GOT3 (cell line): ENCODE measurements at places on chromosomes 7 and 10.

DNA sequence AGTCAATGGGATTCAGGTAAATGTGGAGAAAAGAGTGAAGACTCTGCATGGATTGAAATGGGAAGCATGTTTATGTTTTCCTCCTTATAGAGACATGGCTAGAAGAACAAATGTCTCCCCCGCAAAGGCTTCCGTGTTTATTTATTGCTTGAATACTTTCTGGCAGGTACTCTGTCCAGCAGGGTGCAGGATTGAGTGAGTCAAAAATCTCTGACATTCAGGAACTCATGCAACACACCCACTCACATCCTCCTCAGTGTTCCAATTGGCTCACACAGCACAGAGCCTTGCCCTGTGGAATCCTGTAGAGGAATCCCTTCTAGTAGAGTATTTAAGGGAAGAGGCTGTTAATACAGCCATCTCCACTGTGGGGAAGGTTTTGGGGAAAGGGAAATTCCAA is 290.3 kb upstream of the VWC2 start:
- DNase-seq: no peak

DNA sequence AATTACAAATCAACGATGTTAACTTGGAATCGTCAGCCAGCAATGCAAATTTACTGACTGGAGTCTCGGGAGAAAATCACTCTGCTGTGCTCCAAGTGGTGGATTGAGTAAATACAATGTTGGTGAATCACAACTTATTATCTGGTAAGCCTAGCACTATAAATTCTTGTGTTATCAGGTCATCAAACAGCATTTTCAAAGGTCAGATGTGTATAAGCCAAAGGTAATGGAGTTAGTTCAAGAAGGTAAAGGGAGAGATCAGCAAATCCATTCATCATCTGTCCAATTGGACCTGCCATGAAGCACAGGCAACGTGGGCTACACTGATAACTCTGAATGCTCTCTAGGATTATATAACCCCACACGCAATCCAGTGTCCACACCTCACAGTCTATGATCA is 13.9 kb downstream of the CUBN start:
- DNase-seq: no peak

- DNase-seq: no peak
Observed at GRCh38 chr10:78777466-78777865, 291.3 kb upstream of the ZMIZ1 start.

GRCh38 chr10:77604063-77604462 is 33.5 kb downstream of the KCNMA1 start:
- no peak for DNase-seq

- DNase-seq: no peak
Observed at GRCh38 chr7:113404245-113404644, 285.9 kb upstream of the SMIM30 start.

DNA sequence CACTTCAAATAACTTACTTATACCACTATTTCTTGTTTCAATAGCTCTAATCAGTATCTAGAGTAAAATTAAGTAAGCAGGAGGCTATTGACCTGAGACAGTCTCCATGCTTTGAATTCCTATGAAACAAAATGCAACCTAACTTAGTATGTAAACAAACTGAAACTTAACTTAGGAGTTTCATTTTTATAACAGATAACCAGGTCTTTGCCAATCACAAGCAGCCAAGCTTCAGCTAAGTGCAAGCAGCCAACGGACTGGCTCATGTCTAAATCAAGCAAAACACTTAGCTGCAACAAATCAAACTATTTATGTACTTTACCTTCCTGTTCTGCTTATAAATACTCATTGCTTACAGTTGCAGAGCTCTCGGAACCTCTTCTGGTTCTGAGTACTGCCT is 4.4 kb upstream of the GSTK1 start:
- no peak for DNase-seq

- DNase-seq: no peak
Observed at GRCh38 chr10:71666639-71667386, 52.8 kb downstream of the C10orf105 start.

DNA sequence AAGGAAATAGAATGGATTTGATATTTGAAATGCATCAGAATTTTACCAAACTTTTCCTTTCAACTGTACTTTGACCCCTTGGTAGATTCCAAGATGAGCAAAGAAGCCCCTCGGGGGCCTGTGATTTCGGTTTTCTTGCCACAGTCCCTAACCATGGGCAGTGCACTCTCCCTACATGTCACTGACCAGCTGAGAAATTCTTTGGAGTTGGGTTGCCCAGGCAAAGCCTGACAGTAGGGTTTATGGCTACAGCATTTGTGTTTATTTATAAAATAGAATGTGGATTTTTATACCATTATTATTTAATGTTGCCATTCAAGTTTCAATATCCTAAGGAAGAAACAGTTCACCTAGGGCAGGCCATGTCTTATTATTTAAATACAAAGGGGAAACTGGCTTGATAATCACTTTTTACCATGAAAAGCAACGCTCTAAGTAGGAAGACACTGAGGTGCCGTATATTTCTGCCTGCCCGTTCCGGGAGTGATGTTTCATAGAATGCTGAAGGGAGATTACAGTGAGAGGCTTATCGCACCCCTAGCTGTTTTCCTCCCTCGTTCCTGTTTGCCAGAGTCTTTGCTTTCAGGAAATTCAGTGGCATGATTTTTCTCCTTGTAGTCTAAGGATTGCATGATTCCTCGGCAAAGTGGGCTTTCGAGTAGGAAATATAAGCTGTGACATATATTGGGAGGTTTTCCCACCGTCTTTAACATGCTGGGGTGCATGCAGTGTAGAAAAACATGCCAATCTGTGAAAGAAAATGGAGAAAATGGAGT is 35.8 kb downstream of the WIPF3 start:
- DNase-seq: no peak

DNA sequence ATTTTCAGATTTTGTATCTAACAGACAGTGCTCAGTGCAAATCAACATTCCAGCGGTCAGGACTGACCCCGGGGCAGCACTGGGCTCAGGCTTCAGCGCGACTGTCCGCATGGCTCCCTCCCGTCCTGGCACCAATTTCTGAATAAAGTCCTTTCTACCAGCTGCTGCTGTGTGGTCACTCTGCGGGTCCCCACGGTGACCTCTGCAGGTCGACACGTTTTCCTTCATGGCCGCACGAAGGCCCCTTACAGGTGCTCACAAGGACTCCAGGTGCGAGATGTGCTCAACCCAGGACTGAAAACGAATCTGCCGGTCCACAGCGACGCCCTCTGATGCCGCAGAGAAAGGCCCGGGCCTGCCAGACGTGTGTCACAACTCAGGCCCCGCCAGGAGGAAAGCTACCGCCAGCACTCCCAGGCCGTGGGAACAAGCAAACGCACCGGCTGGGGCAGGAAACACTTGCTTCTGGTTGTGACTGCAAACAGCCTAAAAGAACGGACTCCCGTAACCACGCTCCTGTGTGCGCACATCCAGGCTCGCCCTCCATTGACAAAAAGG is 3.7 kb upstream of the UTF1 start:
- no peak for DNase-seq

DNA sequence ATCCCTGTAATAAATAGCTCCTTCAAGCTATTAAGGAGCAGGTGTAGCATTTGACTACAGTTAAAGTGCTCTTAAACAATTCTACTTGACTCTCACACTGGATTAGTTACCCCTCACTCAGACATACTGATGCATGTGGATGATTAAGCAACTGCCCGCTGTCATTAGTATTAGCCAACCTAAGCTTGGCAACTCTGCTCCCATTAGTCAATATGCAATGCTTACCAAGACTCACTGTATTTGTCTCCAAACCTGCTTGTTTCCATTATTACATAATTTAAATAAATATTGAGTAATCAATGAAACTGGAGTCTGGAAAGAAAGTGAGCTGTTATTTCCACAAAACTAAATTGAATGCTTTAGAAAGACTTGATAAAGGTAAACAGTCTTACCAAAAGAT is 144.0 kb upstream of the ASAH2 start:
- DNase-seq: no peak

- DNase-seq: no peak
Observed at GRCh38 chr10:89534826-89535166, 598 bp downstream of the SLC16A12 start.

DNA sequence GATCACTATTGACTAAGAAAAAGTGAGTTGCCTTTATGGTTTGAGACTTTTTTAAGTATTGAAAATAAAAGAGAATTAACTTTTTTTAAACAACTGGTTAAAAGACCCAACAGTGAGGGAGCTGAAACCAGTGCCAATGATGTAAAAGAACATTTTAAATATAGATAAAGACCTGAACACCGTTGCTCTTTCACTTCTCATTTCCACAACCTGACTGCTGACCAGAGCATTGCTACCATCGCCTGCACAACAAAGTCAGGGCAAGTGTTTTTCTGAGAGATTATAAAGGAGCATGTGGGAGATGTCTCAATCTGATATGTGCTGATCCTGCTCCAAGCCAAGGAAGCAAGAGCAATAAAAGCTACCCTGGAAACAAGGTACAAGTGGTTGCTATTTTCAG is 34.7 kb downstream of the IMMP2L start:
- DNase-seq: no peak

DNA sequence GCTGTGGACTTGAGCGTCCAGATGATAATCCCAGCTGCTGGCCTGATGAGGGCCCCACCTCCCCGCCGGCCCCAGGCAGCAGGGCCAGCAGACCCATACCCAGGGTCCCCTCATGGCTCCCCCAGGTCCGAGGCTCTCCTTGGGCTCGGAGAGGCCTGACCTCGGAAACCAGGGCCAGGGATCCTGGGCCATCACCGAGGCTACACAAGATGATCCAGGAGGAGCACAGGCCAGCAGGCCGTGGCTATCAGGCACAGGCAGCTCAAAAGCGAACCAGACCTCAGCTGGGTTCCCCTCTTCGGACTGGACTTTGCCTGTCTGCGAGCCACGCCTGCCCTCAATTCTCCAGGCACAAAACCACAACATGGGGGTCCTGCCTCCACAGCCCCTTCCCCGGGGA is 17.4 kb downstream of the PDGFA start:
- no peak for DNase-seq

- DNase-seq: no peak
Observed at GRCh38 chr10:61108915-61109314, 164.9 kb upstream of the RHOBTB1 start.

GRCh38 chr7:108623220-108623619 is 53.5 kb downstream of the DNAJB9 start:
- DNase-seq: no peak

DNA sequence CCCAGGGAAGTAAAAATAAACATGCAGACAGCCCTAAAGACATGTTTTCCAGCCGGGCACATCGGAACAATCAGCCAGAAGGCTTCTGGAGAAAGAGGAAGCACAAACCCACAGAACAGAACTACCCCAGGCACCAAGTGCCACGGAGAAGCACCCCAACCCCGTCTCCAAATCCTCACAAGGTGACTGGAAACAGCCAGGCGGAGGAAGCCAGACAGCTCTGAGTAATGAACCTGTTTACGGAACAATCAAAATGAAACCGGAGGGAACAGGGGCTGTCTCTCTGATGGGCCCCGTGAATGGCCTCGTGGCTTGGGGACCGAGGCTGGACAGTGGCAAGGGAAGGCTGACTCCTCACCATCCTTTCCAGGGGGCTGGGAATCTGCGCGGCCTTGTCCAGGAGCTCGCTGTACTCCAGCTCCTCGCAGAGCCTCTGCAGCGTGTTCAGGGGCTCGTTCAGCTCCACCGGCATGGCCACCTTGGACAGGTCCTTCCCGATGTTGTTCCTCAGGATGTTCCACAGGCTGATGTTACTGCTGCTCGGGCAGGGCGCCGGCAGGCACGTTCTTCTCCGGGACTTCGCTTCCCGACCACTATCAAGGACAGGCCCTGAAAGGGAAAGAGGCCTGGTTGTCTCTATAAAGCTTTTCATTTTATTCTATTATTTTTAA is 77.0 kb upstream of the GSDME start:
- no peak for DNase-seq

DNA sequence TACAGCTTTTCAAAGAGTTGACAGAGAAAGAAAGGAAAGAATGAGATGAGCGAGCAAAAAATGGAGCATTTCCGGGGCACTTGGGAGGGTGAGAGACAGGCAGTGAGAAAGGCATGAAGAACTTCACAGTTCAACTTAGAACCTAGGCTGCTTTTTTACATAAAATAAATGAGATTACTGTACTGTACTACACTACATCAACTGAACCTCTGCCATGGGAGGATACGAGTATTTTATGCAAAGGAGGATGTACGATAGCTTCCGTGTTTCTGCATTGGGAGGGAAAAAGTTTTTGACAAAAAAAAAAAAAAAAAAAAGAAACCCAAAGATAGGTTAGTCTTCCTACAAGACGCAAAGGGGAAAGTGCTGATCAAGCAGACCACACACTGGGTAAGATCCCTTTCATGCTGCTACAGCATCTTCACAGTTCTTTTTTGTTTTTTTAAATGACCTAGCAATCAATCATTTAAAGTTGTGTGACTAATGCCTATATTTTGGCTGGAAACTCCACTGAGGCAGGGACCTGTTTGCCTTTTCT is 88.0 kb downstream of the RAPGEF5 start:
- DNase-seq: no peak

GRCh38 chr10:58385784-58386112 is 538 bp downstream of the TFAM start:
- no peak for DNase-seq

DNA sequence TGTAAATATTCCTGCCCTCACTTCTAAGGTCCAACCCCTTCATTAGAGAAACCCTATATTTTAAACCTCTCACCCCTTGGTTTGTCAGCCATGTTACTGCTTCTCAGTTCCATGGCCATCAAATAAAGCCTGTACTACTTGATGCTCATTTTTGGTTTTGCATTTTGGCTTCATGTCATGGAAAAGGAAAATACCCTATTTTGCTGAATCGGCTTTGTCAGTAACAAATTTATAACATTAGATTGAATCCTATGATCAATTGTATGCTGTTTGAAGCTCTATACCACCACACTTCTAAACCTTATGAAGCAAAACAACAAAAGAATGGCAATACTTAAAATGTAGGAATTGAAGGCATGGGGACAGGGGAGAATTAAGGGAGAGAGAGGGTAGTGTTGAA is 333.1 kb downstream of the ETV1 start:
- no peak for DNase-seq

DNA sequence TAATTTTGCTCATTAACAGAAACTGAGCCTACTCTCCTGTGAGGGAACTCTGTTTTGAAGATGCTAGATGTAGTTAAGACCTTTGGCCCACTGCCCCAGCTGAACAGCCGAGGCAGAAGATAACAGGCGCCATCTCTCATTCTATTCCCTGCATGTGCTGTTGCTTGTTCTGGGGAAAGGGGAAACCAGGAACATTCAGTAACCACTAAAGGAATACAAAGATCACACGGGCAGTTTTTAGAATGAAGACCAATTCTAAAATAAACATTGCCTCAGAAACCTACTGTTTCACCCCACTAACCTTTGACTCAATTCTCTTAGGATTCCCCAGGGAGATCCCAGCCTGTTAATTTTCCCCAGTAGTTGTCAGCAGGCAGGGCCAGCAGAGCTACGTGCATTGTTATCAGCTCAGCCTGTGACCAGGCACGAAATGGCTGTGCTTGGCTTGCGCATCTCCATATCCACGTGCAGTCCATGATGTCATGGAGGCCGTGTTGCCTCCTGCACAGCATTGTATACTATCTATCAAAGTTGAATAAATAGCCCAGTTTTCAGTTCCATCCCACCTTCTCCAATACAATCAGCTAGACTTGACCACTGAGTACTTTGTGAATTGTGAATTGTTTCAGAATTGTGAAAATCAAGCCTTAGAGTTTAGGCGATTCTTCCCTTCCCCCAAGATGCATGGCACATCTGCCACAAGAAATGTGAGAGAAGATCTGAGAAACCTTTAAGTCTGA is 36.0 kb downstream of the ANK3 start:
- no peak for DNase-seq
